ENCODE measurements at places on chromosomes 11 and 22. TPM values are rescaled to one million over a fixed set of nuclear protein-coding genes. Genes with fewer than 3 reads are reported as not detected.

DNA sequence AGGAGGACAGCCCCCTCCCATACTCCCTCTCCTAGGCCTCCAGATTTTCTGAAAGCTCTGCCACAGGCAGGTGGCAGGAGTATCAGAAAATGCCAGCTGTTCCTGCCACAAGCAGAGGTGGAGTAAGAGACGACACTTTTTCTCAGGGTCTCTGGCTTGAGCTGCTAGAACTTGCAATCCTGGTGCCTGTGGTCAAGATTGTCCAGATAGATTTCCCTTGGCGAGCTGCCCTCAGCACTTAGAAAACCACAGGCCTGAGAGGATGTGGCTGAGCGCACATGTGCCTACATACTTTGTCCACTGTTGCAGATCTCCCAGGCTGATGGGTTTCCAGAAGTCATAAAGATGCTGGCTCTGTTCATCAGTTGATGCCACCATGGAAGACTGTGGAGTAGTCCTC is 65.7 kb upstream of the NAV2 start:
- peak; percentile 80 for DNase-seq

Gene MYO18B
- not detected for polyA plus RNA-seq

DNA sequence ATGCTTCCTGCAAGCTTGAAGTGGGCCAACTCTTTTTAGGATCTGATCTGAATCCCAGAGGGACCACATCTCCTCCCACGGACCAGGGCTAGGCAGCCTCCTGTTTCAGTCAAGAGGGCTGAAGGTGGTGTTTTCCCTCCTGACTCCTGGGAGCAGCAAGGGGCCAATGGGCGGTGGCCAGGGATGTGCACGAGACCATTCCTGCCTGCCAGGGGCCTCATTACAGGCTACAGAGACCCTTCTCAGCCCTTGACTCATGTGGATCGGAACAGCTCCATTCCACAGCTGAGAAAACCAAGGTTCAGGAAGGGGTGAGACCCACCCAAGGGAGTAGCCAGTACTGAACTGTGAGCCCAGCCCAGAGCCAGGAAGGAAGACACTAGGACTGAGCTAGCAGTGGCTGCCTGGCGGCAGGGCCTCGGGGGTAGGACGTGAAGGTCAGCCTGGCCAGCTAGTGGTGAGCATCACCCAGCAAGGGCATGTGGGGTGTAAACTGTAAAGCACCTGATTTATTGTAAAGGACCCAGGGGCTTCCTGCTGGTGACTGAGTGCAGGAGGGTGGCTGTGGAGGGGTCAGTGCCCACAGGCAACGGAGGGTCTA is 3.4 kb upstream of the P2RY6 start:
- no peak for DNase-seq

Gene NXPE1
- polyA plus RNA-seq, result not detected

GRCh38 chr11:92137747-92138146 is 86.9 kb upstream of the FAT3 start:
- DNase-seq, result no peak

Gene LMO1
- polyA plus RNA-seq, result not detected

DNA sequence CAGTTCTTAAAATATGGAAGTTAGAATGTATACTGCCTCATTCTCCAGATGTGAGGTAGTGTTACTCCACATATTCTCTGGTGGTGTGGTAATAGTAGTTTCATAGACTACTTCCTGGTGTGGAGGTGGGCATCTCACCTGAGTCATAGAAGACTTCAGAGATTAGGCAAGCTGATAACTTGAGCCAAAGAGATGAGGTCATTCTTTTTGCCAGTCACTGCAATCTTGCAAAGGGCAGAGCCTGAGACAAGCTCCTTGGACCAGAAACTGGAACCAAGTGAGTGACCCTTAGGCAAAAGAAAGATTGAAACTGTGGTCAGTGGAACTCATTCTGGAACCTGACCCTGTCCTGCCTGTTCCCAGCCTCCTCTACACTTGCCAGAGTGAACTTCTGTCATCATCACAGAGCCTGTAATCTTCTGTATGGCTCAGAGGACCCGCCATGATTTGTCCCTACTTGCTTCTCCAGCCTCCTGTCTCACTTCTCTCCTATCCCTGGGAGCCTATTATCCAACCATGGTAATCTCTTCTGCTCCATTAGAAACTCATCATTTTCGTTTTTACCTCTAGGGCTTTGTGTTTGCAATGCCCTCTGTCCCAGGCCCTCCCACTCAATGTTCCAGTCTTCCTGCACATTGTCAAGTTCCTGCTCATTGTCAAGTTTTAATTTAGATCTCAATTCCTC is 10.6 kb upstream of the CCDC83 start:
- DNase-seq, result no peak

- no peak for DNase-seq
Measured at GRCh38 chr11:4543561-4543960, 1.4 kb upstream of the OR52M1 start.

Gene PNPLA3
- polyA plus RNA-seq, result 3.9 TPM
